Stimulated activated CD8-positive, alpha-beta memory T cell treated with anti-CD3 and anti-CD28 coated beads, Interleukin-4, amount 100 ng/mL, for 4 hours (primary cell): ENCODE measurements at places on chromosomes 7 and 10.

- no peak for DNase-seq
Measured at GRCh38 chr7:145183069-145183468, 347.2 kb upstream of the TPK1 start.

DNA sequence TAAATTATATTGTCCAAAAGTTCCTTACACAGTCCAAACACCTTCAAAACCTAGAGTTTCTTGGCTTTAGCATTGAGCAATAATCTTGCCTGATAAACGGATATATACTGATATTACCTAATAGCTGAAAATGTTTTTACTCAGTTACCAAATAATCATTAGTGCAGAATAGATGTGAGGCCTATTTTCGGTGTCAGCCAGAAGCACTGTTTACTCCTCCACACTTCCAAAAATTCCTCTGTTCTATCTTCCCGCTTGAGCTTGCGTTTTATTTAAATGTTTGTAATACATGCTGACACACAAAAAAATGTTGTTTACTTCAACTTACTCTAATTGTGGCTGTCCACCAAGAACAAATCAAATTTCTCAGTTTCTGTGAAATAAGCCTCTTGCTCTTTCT, 606.2 kb upstream of the TEX47 start:
- DNase-seq, result no peak

DNA sequence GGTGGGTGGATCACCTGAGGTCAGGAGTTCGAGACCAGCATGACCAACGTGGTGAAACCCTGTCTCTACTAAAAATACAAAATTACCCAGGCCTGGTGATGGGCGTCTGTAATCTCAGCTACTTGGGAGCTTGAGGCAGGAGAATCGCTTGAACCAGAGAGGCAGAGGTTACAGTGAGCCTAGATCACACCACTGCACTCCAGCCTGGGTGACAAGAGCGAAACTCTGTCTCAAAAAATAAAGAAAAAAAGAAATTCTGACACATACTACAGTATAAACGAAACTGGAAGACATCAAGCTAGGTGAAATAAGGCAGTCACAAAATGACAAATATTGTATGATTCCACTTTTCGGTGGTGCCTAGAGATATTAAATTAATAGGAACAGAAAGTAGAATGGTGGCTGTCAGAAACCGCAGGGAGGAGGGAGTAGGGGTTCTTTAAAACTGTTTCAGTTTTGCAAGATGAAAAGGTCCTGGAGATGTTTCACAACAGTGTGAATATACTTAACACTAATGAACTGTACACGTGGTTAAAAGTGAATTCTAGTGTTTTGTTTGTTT, 23.2 kb downstream of the PILRA start:
- no peak for DNase-seq

DNA sequence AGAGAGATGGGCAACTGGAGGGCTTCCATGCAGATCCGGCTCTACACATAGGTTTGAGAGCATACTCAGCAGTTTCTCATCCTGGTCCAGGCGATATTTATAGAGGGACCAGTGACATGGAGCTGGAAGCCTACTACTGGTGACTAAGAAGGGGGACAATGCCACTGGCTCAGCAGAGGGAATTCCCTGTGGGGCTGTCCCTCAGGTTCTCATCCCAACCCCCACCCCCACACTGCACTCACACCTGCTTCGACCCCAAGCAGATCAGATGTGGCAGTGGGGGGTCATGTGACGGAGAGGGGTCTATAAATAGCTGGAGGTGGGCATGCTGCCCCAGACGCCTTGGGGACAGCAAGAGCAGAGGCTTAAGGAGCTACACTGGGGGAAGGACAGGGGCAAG, at the start of gene CLCN1:
Gene CLCN1 (plus strand): TSS at position 336 of the 400 bp plus-strand sequence. CDS start 102 bp downstream, outside the sequence.
- no peak for DNase-seq

DNA sequence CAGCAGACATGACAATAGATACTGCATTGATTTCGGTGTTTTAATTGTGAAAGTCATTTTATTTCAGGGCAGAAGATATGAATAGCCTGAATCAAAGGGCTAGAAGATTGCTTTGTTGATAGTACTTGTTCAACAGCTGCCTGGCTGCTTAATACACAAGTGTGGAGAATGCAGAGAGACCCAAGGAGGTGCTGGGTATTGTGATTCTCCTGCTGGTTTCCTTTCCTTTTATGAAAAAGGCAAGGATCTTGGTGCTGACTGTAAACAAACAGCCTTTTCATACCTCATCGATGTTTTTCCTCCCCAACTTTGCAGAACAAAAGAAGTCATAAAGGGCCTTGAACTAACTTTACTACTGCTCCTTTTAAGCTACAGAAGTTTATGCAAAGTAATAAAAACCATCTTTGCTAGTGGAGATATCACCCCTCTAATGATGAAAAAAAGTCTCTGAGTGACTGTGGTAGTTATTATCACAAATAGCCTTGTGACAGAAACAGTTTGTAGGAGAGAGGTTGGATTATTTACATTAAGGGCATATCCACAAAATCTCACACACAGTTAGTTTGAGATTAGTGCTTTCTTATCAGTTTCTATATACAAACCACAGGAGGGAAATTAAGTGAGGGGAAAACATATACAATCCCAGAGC, 800.0 kb downstream of the LRMDA start:
- DNase-seq, result no peak

GRCh38 chr10:48551861-48552591, 52.8 kb downstream of the ARHGAP22 start:
- no peak for DNase-seq

DNA sequence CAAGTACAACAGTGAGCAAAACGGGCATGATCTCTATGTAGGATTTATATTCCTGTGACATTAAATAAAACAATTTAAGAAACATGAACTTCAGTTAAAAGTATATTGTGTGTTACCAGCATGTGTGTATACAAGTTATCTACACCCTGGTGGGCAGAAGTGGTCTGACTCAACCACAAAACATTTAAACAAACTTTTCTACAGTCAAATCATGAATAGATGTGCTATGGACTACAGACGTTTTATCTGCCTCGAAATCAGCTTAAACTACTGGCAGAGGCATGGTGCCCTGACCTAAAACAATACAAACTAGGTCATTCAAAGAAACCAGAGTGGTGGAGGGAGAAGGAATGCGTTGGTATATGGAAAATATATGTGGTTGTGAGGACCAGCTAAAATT, 3.6 kb downstream of the ARL3 start:
- no peak for DNase-seq

- DNase-seq, result no peak
Measured at GRCh38 chr7:66198956-66199355, 6.2 kb upstream of the TPST1 start.
